ENCODE measurements at places on chromosomes 7 and 10.

- DNase-seq, result no peak
These were observed 1.8 kb downstream of the GNAI1 start for GRCh38 chr7:80136261-80137055.

GRCh38 chr10:113047605-113047962 lies 97.5 kb downstream of the TCF7L2 start:
- DNase-seq, result no peak

- no peak for DNase-seq
These were observed 7.6 kb upstream of the CALML5 start for GRCh38 chr10:5506751-5507648.

GRCh38 chr10:78953113-78953798 lies 115.5 kb upstream of the ZMIZ1 start:
- no peak for DNase-seq

- no peak for DNase-seq
These were observed 3.7 kb downstream of the TRIL start for GRCh38 chr7:28954471-28954870.

- no peak for DNase-seq
These were observed 68.4 kb downstream of the HACD1 start for GRCh38 chr10:17548770-17549169.

DNA sequence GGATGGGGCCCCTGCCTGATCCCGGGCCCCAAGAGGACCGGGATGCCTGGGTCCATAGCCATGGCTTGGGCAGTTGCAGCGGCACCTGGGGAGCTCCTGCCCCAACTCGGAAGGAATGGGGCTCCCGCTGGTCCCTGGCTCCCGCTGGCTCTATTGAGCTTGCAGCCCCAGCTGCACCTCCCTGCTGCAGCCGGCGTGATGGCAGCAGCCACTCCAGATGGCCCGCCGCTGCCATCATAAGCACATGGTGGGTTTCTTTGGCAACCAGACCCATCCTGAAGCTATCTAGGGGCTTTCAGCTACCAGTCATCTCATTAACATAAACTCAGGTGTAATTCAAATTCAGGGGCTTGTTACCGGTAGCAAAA lies 11.1 kb upstream of the DNMBP start:
- DNase-seq, result no peak

DNA sequence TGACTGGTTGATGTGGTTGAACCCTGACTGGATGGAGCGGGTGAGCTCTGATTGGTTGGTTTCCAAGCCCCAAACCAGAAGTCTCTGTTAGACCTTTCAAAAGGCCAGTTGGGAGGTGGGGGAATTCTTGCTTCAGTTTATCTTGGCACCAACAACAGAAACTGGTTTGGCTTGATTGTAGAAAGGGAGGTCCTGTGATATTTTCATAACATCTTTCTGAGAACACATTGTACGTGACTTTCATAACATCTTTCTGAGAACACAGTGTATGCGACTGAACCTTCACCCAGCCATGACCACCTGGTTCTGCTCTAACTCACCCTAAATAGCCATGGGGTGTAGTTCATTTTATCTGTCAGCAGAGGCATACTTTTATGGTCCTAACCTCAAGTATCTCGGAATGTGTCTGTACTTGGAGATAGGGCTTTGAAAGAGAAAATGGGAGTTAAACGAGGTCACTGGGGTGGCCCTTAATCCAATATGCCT lies 88.3 kb downstream of the GALNT17 start:
- no peak for DNase-seq

- no peak for DNase-seq
These were observed 19.8 kb downstream of the YKT6 start for GRCh38 chr7:44220358-44221112.

GRCh38 chr10:3853016-3853415 lies 68.0 kb upstream of the KLF6 start:
- no peak for DNase-seq

- DNase-seq, result no peak
These were observed 259.7 kb upstream of the PITRM1 start for GRCh38 chr10:3432081-3432825.

DNA sequence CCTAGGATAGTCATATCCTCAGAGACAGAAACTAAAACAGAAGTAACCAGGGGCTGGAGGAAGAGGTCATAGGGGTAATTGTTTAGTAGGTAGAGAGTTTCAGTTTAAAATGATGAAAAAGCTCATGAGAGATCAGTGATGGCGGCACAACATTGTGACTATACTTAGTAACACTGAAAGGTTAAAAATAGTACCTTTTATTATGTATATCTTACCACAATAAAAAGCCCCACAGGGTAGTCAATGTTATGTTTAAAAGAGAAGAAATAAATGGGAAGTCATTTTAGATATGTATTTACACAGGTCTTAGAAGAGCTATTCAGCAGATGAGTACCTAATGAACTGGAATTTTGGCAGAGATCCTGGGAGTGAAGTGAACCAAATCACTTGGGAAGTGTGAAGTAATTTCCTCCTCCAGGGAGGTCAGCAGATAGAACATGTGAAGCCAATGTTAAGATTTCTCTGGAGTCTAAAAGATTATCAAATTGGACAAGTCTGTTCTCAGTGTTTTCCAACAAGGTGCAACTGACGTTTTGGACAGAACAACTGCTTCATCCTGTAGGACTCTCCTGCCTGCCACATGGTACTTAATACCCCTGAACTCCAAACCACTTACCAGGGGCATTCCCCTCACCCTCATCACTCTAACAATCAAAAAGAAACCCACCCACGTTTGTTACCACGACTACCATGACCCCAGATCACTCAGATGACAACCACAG lies 6.4 kb downstream of the CDCA7L start:
- no peak for DNase-seq

DNA sequence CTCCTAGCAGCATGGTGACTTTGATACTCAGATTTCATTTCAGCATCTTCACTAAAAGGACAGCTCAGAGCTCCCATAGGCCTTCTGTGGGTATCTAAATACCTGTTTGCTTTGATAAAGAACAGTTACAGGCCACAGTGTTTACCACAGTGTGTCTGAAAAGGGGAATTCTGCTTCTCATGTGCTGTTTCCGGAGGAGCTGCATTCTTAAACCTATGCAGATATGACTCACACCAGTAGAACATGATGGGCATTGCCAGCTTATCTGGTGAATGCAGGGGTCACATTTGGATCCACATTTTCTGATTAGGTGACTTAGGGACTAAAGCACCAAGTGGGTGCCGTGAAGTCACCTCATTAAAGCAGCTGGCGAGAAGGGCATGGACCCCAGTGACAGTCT lies 52.6 kb downstream of the TRRAP start:
- DNase-seq, result no peak

GRCh38 chr10:33674491-33674890 lies 340.0 kb upstream of the NRP1 start:
- no peak for DNase-seq

GRCh38 chr7:67760971-67761370 lies 764.3 kb downstream of the TYW1 start:
- DNase-seq, result no peak

- DNase-seq, result no peak
These were observed 36.7 kb downstream of the EGFR start for GRCh38 chr7:55055479-55055878.

GRCh38 chr7:96304573-96304972 lies 17.3 kb downstream of the SLC25A13 start:
- no peak for DNase-seq

DNA sequence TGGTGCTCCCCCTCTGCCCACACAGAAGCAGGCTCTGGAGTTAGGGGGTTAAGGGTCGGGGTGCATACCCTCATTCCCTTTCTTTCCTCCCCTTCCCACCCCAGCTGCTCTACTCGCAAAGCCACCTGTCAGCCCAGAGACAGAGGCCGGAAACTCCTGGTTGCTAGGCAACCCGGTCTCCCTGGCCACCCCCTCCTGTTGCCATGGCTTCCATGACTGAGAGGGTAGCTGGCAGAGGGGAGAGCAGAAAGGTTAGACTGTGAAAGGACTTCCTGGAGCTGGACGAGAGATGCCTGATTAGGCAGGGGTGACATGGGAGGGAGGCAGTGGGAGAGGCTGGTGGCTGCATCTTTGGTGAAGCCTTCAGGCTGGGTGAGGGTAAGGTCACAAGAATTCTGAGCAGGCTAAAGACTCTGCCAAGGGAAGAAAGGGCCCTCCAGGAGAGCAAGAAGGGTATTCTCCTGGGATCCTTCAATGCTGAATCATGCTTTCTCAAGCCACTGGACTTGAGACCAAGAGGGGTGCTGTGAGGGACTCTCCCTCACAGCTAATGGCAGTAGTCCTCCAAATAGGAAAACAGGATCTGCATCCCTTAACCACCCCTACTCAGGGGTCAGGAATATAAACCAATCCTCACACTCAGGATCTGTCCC lies 5.4 kb downstream of the PSD start:
- no peak for DNase-seq

DNA sequence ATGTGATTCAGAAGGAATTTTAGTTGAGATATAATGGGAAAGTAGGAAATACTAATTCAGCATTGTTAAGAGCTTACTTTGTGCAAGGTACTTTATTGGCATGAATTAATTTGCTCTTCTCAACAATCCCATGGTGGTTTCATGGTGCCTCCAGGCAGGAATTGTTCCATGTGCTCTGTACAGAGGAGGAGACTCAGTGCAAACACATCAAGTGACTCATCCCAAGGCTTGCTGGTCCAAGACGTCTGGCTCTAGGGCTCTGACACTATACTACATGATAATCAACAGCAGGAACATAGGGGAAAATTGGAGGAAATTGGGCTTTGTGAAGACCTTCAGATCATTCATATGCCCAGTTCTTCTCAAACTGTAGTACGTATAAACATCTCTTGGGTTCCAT lies 66.5 kb upstream of the PRKG1 start:
- DNase-seq, result no peak

DNA sequence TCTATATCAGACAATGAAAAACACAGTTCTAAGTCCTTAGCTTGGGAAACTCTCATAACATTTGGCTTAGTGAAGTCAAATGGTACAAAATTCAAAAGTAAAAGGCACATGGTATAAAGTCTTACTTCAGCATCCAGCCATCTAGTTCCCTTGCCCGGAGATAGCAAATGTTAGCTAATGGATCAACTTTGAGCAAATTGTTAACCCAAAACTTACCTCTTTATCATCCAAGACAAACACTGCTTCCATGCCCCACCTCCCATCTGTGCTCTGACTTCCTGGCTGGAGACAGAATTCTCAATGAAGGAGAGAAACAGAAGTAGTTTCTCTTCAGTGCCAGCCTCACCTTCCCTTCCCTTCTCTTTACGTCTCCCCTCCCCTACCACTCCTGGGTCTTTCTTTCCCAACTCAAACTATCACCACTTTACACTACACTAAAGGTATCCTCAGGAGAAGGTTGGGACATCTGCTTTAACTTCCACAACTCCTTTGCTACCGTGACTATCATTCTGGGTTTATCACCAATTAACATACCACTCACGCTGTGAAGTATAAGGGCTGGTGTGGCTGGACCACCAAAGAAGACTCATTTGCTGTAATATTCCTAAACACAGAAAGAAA lies 21.2 kb upstream of the ZNRF2 start:
- DNase-seq, result no peak

DNA sequence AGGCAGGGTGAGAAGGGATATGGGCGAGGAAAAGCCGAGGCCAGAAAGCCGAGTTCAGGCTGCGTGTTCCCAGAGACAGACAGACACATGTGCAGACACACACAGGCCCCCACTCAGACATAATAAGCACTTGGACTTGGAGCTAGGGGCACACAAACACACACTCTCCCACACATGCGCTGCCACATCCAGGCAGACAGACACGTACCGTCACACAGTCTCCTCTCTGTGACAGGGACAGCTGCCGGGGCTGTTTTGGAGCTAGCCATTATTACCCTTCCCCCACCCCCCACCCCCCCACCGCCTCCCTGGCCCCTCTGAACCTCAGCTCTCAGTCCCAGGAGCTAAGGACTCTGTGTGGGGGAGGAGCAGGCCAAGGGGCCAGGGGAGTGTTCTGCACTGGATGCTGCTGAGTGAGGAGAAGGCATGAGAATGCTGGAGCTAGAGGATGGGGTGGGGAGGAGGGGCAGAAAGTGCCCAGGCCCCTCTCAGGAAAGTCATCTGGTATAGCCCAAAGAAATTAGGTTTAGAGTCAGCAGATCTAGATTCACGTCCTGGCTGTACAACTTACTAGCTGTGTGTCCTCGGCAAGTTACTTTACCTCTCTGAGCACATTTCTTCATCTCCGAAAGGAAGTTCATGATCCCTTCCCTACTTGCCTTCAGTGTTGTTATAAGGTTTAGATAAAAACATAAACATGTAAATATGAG lies 6.3 kb downstream of the PITX3 start:
- DNase-seq, result no peak

GRCh38 chr7:107660381-107661080 lies at the start of gene SLC26A4:
Gene SLC26A4, plus strand, starts transcription at chr7:107660828. Its CDS starts 814 bp downstream, at chr7:107661642.
- no peak for DNase-seq

GRCh38 chr7:92783260-92784201 lies 52.8 kb downstream of the CDK6 start:
- no peak for DNase-seq

GRCh38 chr10:111491154-111491553 lies 414.3 kb downstream of the ADRA2A start:
- no peak for DNase-seq

DNA sequence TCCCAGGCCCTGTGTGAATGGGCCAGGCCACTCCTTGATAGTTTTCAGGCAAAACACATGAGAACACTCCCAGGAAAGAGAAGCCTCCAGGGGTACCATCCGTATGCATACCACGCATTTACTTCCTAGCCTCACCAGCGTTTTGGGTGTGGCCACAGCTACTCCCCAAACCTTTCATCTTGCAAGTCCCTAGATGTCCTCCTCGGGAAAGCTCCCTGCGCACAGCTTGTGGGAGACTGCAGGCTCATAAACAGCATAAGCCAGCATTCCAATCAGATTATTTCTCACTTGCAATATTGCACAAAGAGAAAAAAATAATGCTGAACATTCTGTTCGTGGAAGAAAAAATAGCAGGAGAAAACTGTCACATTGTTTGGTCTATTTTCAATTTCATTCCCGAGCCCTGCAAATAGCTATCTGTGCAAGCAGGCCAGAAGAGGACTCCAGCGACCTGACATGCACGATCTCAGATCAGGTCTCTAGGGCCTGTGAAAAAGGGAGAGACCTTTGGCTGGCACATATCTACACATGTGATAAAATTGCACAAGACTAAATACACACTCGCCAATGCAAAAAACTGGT lies 175.6 kb downstream of the PLXNA4 start:
- no peak for DNase-seq

DNA sequence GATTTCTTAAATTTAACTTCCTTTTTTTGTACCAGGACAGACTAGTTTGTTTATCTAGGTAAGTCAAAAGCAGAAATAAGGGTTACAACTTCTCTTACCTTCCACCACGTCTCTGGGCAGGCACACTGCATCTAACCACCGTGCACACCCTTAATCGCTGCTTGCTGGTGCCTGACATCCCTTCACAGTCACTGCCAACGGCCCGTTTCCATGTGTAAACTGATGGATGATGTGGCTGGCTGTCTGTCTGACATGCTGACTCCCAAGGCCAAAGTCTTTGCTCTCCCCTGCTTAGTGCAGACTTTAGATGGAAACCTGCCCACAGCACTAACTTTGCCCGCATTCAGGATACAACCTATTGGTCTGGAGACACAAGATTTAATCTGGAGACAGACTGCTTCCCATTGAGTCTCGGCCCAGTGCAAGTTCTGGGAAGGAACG lies 1.1 kb downstream of the TMEM273 start:
- DNase-seq, result no peak
